ENCODE measurements at places on chromosomes 2 and 18.

DNA sequence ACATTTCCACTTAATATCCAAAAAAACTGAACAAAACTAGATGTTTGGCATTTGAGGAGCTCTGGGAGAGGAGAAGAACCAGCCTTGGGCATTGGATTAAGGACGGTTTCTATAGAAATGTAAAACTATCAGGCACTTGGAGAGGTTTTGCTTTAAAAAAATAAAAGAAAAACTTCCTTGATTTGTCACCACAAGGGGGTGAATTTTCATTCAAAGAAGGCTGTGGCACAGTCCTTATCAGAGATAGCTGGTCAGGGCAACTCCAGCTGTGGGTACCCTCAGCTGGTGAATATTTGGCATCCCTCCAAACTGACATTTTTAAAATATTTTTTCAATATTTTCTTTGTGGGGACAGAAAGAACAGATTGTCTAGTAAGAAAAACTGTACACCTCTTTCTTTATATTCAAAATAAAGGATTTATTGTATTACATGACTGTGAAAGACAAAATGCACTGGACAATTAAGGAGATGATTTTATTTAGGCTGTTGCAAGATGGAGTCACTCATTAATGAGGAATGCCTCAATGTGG lies 46.1 kb upstream of the TBC1D8 start:
- no peak for DNase-seq

DNA sequence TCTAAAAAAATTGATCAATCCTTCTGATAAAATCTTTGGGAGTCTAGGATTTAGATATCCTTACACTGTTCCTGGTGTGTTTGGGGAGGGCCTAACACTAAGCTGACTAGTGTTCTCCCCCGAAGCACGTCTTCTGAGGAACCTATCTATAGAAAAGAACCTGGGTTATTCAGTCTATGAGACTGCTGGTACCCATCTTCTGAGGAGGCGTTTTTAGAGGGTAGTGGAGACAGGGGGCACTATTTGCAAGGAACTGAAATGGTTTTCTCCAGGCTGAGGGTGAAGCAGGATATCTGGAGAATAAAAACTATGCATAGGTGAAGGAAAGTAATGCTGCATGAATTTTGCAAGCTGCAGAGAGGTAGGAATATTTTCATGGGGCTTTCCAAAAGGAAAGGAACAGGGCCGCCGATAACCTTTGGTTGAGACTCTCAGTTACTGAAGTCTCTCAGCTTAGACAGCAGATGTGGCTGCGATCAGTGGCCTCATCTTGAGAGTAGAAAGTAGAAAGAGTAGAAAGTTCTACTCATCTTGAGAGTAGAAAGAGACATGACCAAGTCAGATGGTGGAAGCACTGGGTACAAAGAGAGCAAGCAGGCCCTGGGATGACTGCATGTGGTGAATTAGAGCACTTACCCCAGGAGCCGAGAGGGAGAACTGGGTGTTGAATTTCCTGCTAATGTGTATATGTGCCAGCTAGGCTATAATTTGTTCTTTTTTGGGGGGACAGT lies 31.8 kb upstream of the KCNE4 start:
- DNase-seq, result no peak

DNA sequence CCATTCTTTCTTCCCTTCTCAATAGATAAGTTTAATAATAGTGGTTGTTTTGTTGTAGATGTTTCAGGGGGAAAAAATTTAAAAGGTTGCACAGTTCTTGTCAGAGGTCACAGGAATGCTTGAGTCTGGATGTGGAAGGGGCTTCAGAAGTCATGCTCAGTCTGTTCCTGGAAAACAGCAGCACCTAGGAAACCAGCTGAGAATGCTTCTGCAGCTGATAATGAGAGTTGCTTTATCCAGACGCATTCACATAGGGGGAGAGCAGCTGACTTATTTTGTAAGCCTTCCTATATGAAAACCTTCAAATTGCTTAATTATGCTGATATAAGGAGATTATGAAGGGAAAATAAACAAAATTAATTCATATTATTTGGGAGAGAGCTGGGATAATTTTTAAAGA lies 235.5 kb downstream of the GULP1 start:
- DNase-seq, result no peak

DNA sequence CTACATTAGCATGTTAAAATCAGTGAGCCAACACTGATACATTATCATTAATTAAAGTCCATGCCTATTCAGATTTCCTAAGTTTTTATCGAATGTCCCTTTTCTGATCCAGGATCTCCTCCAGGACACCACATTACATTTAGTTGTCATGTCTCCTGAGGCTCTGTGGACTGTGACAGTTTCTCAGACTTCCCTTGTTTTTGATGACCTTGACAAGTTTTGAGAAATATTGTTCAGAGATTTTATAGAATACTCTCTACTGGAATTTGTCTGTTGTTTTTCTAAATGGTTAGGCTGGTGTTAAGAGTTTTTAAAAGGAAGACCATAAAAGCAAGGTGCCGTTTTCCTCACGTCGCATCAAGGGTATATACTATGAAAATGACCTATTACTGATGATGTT lies 16.3 kb upstream of the MAPRE3 start:
- DNase-seq, result no peak

GRCh38 chr2:119192893-119193292 lies 30.7 kb upstream of the STEAP3 start:
- no peak for DNase-seq

GRCh38 chr2:145725876-145726275 lies 1206.0 kb upstream of the ZEB2 start:
- DNase-seq, result no peak

GRCh38 chr2:136117909-136118818 lies at the start of gene CXCR4:
CXCR4 (minus strand) TSS chr2:136118149; CDS start chr2:136118060, 89 bp downstream.
- peak; percentile 47 for DNase-seq

GRCh38 chr2:127105656-127106456 lies 1.1 kb downstream of the BIN1 start:
- DNase-seq, result no peak

DNA sequence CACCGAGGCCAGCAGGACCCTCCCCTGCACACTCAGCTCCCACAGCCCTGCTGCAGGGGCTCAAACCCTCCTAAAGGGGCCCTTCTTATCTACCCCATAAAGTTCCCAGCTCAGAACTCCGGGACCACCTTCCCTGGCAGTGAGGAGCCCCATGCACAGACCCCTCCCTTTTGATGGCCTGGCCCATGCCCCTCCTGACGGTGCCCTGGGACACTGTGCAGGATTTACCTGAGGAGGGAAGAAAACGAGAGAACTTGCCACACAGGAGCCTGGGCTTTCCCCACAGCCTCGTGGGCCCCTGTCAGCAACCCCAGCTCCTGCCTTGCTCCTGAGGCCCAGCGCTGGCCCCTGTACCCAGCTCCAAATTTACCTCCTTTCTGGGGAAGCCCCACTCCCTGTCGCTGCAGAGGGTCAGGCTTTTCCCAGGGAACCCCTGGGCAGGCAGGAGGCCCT lies 206.3 kb upstream of the SALL3 start:
- no peak for DNase-seq
